ENCODE measurements at places on chromosomes 2 and 18. TPM values are rescaled to one million over a fixed set of nuclear protein-coding genes. Genes with fewer than 3 reads are reported as not detected.

The LYG2 gene
- not detected for total RNA-seq

The GNLY gene
- not detected for total RNA-seq

DNA sequence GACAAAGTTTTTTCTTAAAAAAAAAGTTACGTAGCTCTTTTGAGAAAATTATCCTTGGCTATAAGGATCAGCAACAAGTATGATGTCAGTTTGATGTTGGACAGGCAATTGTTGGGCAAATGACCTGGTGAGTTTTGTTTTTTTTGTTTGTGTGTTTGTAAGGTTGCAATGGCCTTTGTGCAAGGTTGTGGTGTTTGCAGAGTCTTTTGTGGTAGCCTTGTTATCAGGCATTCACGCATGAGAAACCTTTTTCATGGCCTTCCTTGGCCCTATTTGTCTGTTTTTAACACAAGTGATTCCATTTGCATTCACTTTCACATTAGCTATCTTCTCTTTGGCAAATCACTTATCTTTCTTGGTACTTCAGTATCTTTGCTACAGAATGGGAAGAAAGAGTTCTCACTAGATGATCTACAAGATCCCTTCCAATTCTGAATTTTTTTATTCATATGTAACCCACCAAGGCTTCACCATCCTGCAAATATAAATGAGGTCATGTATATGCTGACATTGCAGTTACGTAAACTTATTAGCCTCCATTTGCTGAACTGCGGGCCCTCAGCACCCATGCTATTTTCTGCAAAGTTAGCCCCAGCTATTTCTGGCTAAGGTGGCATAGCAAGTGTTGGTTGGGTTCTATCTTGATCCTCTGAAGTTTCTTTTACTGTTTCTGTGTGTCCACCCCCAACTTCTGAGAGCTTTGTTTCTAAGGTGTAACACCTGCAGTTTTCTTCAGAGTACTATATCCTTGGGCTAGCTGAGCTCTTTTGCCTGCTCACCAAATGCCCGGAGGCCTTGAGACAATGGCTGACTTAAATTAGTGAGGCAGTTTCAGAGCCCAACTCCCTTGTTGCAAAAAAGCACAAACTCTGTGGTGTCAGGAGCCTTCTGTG is 667.1 kb downstream of the IRS1 start:
- no peak for DNase-seq

DNA sequence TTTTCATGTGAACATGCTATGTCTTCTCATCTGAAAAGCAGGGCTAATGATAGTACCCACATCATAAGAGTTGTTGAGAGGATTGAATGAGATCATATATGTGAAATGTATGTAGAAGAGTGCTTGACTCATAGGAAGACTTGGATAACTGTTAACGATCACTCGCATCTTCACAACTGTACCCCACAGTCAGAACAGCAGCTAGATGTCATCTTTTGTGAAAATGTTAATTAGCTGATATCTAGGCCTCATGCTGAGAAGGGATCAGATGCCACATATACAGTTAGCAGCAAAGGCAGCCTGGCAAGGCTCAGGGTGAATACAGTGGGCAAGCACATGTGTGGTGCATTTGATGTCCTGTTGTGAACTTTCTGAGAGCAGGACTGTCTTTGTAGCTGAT is 24.2 kb downstream of the MAP3K20 start:
- DNase-seq, result no peak

DNA sequence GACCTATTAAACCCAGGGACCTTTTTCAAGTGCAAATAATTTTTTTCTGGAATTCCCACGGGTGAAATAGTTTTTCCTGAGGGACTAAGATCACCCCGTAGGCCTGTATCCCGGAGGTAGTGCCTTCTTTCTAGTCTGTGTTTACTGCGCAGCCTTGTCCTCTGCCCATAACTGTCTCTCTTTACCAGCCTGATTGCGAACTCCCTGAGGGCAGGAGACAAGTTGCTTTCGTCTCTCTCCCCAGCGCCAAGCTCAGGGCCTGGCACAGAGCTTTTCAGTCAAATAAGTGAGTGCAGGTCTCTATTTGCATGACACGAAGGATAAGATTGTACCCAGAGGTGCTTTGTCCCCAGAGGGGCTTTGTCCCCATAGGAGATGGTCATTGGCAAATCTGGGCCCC is 123.9 kb downstream of the DDX1 start:
- DNase-seq, result no peak

All from SJSA1 (cell line).